ENCODE measurements at places on chromosomes 12 and 14. TPM values are rescaled to one million over a fixed set of nuclear protein-coding genes. Genes with fewer than 3 reads are reported as not detected.

DNA sequence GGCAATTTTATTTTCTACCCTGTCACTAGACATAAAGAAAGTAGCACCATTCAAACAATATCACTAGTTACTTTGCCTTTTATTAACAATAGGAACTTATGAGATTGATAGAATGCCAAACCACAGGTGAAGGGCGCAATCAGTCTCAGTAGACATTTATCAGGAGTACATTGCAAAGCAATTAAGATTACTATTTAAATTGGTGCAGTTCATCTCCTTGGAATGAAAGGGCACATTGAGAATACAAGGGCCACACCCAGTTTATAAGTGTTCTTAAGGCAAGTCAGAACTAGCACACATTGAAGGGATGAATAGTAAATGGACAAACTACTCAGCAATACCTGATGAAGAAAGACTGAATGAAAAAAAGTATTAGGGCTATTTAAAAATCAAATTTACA lies 601.4 kb downstream of the C12orf50 start:
- peaks cover 20% of the 10 kb centered on the region for H3K4me1 ChIP-seq
- H3K27ac ChIP-seq, result no peak overlapping the region
- no peak for DNase-seq
- no peaks in the 10 kb centered on the region for H3K27me3 ChIP-seq
- no peak overlapping the region for H3K4me3 ChIP-seq

- H3K4me3 ChIP-seq, result no peak overlapping the region
- H3K4me1 ChIP-seq, result no peaks in the 10 kb centered on the region
- no peaks in the 10 kb centered on the region for H3K36me3 ChIP-seq
- no peak overlapping the region for H3K27ac ChIP-seq
These were observed 408 bp upstream of the KRT72 start for GRCh38 chr12:52601671-52602070.

DNA sequence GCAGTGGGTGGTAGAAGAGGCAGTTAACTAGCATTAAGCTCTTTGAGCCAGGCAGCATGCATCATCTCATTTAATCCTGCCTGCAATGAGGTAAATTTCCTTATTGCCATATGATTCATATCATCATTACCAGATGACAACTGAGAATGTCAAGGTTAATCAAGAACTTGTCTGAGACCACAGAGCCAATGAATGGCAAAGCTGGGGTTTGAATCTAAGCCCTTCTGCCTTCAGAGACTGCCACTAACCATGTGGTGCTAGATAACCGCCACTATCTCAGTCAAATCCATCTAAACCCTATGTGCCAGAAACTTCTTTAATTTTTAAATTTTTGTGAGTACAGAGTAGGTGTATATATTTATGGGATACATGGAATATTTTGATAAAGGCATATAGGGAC lies 77.8 kb upstream of the GRIP1 start:
- no peak overlapping the region for H3K27ac ChIP-seq
- DNase-seq, result no peak
- no peaks in the 10 kb centered on the region for H3K36me3 ChIP-seq
- H3K27me3 ChIP-seq, result no peaks in the 10 kb centered on the region
- peaks cover 6% of the 10 kb centered on the region for H3K4me1 ChIP-seq

DNA sequence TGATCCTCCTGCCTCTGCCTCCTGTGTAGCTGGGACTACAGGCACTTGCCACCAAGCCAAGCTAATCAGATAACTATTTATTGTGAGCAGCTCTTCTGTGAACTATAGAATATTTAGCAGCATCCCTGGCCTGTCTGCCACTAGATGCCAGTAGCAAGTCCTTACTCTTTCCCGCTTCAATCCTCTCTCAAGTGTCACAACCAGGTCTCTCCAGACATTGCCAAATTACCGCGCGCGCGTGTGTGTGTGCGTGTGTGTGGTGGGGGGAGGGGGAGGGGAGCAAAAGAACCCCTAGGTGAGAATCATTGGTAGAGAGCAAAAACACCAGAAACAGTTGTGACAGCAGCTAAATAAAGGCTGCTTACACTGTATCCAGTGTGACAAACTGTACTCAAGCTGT lies 49.9 kb downstream of the PPP2R5E start:
- peaks cover 6% of the 10 kb centered on the region for H3K36me3 ChIP-seq
- no peaks in the 10 kb centered on the region for H3K27me3 ChIP-seq

- H3K27ac ChIP-seq, result no peak overlapping the region
- no peak overlapping the region for H3K4me3 ChIP-seq
- H3K27me3 ChIP-seq, result no peaks in the 10 kb centered on the region
- H3K36me3 ChIP-seq, result no peaks in the 10 kb centered on the region
These were observed 158.1 kb downstream of the AEBP2 start for GRCh38 chr12:19597167-19598026.

DNA sequence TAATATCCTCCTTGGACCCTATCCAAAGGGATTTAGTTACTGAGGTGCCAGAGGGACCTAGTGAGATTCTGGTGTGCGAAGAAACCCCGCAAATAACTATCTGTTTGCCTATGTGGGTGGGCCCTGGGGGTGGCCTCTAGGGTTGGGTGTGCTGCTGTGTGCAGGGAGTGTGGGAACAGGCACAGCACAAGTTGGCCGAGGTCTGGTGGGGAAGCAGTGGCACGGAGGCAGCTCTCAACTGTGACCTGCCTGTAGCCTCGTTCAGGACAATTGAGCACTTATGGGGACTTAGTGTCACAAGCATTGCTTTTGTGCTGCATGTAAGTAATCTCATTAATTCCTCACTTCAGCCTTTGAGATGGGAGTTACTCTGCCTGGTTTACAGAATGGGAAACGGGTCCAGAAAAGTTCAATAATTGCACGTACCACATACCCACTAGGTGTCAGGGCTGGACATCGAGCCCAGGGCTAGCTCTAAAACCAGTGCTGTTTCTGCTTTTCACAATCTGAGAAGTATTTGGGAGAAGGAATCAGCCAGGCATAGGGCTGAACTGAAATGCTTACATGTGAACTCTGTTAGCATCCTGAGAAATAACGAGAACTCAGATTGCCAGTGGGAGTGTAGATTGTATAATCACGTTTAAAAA lies 58.8 kb downstream of the TECPR2 start:
- no peak for DNase-seq
- H3K27ac ChIP-seq, result no peak overlapping the region
- no peaks in the 10 kb centered on the region for H3K27me3 ChIP-seq
- no peaks in the 10 kb centered on the region for H3K4me1 ChIP-seq

DNA sequence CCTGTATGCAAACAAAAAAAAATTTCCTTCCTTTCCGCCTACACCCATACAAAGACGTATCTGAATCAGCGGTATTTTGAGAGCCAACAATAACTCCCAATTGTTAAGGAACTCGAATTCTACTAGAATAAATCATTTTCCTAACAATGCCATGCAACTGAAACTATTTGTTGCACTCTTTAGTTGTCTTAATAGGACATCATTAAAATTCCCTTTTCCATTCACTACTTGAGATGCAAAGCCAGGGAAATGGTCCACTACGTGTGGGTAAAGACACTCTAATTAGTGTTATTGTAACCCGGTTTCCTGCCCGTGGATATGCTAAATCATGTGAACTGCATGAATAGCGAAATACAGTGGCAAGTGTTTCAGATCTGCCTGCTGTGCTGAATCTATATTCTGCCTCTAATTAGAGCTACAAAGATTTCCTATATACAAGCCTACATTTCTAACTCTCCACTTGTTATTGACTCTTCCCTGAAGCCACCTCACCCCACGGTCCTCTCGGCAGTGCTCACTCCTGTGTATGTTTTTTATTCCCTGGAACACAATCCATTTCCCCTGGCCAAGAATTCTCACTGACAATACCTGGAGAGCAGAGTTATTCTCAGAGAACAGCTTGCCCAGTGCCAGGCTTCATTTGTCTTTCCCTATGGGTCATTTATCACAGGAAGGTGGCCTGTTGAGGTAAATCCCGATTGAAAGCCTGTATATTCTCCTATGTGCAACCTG lies 168.3 kb downstream of the PAWR start:
- no peaks in the 10 kb centered on the region for H3K4me1 ChIP-seq
- H3K27me3 ChIP-seq, result no peaks in the 10 kb centered on the region
- no peak overlapping the region for H3K4me3 ChIP-seq
- no peaks in the 10 kb centered on the region for H3K36me3 ChIP-seq

DNA sequence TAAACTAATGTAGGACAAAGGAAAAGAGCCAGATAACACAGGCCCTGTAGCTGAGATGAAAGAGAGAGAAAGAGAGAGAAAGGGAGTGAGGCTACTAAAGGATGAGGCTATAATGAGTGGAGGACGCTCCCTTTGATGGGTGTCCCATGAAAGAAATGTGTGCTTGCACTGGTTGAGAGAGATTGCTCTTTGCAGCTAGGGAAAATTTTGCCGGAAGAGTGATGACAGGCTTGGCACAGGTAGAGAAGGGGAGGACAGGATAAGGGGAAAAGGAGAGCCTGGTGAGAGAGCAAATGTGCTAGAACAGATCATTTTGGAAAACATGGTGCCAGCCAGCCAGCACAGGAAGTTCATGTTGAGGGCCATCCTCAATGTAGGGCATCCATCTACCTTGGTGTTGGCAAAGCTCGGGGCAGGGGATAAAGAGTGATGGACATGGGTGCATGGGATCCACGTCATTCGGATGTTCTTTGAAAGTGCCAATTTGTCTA lies 248.6 kb downstream of the BTG1 start:
- DNase-seq, result no peak
- no peak overlapping the region for H3K27ac ChIP-seq
- no peaks in the 10 kb centered on the region for H3K36me3 ChIP-seq
- no peaks in the 10 kb centered on the region for H3K27me3 ChIP-seq
- no peak overlapping the region for H3K4me3 ChIP-seq
- peaks cover 5% of the 10 kb centered on the region for H3K4me1 ChIP-seq

GRCh38 chr12:72089678-72090077 lies 151.0 kb downstream of the TPH2 start:
- no peak overlapping the region for H3K27ac ChIP-seq
- no peak for DNase-seq
- no peaks in the 10 kb centered on the region for H3K27me3 ChIP-seq
- no peak overlapping the region for H3K4me3 ChIP-seq
- H3K36me3 ChIP-seq, result no peaks in the 10 kb centered on the region
- H3K4me1 ChIP-seq, result no peaks in the 10 kb centered on the region

GRCh38 chr12:12128670-12129069 lies 57.9 kb downstream of the BCL2L14 start:
- H3K36me3 ChIP-seq, result peaks cover 8% of the 10 kb centered on the region
- no peaks in the 10 kb centered on the region for H3K4me1 ChIP-seq
- no peak overlapping the region for H3K4me3 ChIP-seq
- H3K27me3 ChIP-seq, result no peaks in the 10 kb centered on the region

DNA sequence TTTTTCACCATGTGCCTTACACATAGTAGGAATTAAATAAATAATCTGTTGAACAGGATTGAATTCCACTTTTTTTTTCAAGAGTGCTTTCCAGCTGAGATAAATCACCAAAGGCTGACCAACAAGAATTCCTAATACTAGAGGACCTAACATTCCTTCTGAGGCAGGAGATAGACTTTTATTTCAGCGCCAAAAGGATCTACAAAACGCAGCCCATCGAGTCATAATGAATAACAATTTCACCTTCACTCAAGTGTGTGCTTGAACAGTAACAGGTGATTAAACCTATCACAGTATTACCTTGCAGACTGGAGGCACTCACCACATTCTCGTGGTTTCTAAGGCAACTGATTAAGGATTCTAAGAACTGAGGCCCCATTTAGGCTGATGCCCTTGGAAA lies 224.3 kb upstream of the ATP2B1 start:
- no peak for DNase-seq
- H3K4me1 ChIP-seq, result no peaks in the 10 kb centered on the region
- no peaks in the 10 kb centered on the region for H3K27me3 ChIP-seq
- no peaks in the 10 kb centered on the region for H3K36me3 ChIP-seq
- H3K27ac ChIP-seq, result no peak overlapping the region

DNA sequence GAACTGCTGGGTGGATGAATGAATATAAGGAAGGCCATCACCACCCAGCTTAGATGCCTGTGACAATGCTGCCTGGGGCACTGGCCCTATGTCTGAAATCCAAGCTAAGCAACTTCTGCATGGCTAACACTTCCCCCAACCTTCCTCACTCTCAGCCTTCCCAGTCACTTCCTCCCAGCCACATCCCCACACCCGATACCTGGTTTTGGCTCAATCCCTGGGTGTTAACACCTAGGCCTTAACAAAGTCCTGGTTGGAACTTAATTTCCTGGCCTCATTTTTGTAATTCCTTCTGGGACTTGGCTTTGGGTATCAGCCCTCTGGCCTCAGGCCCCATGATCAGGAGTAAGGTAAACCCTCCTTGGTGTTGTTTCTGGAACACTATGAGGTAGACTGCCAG lies 110.0 kb downstream of the EFCAB11 start:
- no peak overlapping the region for H3K27ac ChIP-seq
- no peak overlapping the region for H3K4me3 ChIP-seq
- no peaks in the 10 kb centered on the region for H3K4me1 ChIP-seq
- DNase-seq, result no peak

- no peaks in the 10 kb centered on the region for H3K36me3 ChIP-seq
- no peak overlapping the region for H3K27ac ChIP-seq
- H3K4me3 ChIP-seq, result no peak overlapping the region
- DNase-seq, result no peak
- H3K27me3 ChIP-seq, result peaks cover 13% of the 10 kb centered on the region
- peaks cover 5% of the 10 kb centered on the region for H3K4me1 ChIP-seq
These were observed 67.3 kb downstream of the ZNF664 start for GRCh38 chr12:124040291-124040690.

- no peaks in the 10 kb centered on the region for H3K27me3 ChIP-seq
- DNase-seq, result no peak
- peaks cover 6% of the 10 kb centered on the region for H3K4me1 ChIP-seq
- H3K27ac ChIP-seq, result no peak overlapping the region
- peaks cover 16% of the 10 kb centered on the region for H3K36me3 ChIP-seq
These were observed 5.1 kb upstream of the VCPKMT start for GRCh38 chr14:50121486-50121885.

RBP5 gene
- 2.3 TPM for total RNA-seq

KRT85 gene
- not detected for total RNA-seq

EPS8 gene
- total RNA-seq, result 97.5 TPM

TBX5 gene
- not detected for total RNA-seq

UNC79 gene
- total RNA-seq, result not detected

KERA gene
- not detected for total RNA-seq

KLRC3 gene
- not detected for total RNA-seq

Data from Calu3 (cell line).